ENCODE measurements at places on chromosomes 6 and 20. TPM values are rescaled to one million over a fixed set of nuclear protein-coding genes. Genes with fewer than 3 reads are reported as not detected.

- peaks cover 2% of the 10 kb centered on the region for H3K36me3 ChIP-seq
- peaks cover 10% of the 10 kb centered on the region for H3K4me1 ChIP-seq
- DNase-seq: no peak
These were observed 53.3 kb downstream of the MYO6 start for GRCh38 chr6:75802366-75802765.

DNA sequence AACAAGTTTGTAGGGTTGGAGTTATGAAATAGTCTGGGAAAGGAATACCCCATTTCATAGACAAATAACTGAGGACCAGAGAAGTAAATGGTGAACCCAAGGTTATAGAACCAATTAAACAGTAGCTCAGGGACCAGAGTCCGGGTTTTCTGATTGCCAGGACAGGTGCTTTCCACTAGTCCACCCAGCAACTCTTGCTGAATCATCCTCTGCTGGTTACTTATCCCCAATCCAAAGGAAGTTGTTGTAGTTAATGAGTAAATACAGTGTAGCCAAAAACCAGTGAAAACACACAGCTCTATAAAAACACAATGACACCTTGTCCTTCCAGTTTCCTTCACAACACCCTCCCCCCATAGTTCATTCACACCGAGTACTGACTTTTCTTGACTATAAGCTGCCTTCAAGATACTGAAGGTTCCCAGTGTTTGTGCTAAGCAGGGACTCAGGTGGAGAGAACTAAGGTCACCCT, 766 bp upstream of the TINAG start:
- H3K27me3 ChIP-seq: no peaks in the 10 kb centered on the region
- no peaks in the 10 kb centered on the region for H3K4me1 ChIP-seq
- DNase-seq: no peak
- H3K4me3 ChIP-seq: no peak overlapping the region
- H3K27ac ChIP-seq: no peak overlapping the region
- H3K36me3 ChIP-seq: no peaks in the 10 kb centered on the region

DNA sequence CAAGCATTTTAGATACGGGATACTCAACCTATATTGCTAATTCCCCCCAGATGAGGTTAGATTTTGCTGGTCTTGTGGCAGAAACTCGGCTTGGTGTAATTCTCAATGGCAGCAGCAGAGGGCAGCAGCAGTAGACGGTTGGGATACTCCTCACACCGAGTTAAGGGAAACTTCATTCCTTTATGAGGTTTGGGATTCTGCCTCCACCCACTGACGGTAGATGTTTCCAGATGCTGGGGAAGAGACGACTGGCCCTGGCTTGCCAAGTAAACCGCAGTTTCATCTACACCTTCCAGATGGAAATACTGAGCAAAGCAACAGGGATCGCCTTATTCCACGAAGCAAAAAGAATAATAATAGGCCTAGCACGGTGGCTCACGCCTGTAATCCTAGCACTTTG, 8.2 kb upstream of the TBC1D7 start:
- peak; percentile 92 for DNase-seq
- H3K27ac ChIP-seq: no peak overlapping the region
- no peak overlapping the region for H3K4me3 ChIP-seq

DNA sequence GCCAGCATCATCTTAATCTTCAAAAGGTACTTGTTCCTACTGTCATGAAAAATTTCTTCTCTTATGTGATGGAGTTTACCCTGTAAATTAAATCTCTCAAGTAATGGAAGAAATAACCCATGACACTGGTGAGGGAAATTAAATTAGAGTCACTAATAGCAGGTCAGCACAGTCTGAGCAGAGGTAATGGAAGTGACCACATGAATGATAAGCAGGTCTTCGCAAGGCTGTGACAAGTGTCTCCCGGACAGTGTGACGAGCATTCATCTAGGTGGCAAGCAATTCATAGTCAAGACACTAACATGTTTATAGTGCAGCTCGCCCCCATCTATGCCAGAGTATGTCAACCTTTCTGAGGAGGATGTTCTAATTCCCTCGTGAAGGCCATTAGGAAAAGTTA, 249.2 kb downstream of the FRK start:
- H3K27me3 ChIP-seq: no peaks in the 10 kb centered on the region
- no peaks in the 10 kb centered on the region for H3K36me3 ChIP-seq
- H3K27ac ChIP-seq: no peak overlapping the region
- H3K4me3 ChIP-seq: no peak overlapping the region
- no peak for DNase-seq
- no peaks in the 10 kb centered on the region for H3K4me1 ChIP-seq

DNA sequence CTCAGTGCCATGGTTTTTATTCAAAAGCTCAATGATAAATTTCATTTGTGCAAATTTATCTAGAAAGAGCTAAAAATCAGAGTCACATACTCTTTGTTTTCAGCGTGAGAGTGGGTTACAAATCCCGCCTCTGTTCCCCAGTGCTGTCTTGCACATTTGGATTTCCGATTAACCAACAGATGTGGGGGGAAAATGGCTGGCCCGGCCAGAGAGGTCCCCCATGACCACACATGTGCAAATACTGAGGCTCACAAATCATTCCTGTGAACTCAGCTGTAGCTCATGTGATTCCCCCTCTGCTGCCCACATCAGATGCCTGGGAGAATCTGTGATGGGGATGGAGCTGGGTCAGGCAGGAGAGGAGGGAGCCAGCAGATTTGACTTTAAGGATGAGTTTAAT, 168.7 kb downstream of the PAX1 start:
- no peak for DNase-seq
- H3K27ac ChIP-seq: no peak overlapping the region
- no peaks in the 10 kb centered on the region for H3K27me3 ChIP-seq

GRCh38 chr6:139881236-139881635, 506.8 kb upstream of the CITED2 start:
- no peak for DNase-seq
- H3K27me3 ChIP-seq: no peaks in the 10 kb centered on the region
- H3K27ac ChIP-seq: peak overlapping the region; percentile 20
- H3K36me3 ChIP-seq: no peaks in the 10 kb centered on the region
- no peak overlapping the region for H3K4me3 ChIP-seq
- peaks cover 48% of the 10 kb centered on the region for H3K4me1 ChIP-seq

DNA sequence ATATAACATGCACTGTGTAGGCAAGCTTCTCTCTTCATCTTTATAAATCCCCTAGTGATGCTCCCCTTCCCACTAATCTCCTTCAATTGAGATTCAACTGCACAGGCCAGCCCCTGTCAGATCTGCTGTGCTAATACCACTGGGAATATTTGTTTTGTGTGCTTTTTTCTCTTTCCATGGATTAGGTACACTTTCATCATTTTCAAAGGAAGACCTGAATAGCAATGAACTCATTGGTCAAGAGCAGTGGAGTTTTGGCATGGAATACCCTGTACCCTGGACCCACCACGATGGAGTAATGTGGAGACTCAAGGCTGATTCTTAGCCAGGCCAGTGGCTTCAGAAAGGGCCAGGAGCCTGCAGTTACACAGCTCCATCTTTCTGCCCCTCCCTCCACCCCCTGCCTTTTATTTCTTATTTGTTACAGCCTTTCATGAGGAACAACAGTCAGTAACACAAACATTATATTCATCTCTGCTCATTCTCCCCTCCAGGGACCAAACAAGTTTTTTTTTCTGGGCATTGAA, 75.4 kb upstream of the KCNG1 start:
- no peak overlapping the region for H3K27ac ChIP-seq
- no peak overlapping the region for H3K4me3 ChIP-seq
- DNase-seq: no peak
- no peaks in the 10 kb centered on the region for H3K36me3 ChIP-seq
- H3K27me3 ChIP-seq: peaks cover 51% of the 10 kb centered on the region

DNA sequence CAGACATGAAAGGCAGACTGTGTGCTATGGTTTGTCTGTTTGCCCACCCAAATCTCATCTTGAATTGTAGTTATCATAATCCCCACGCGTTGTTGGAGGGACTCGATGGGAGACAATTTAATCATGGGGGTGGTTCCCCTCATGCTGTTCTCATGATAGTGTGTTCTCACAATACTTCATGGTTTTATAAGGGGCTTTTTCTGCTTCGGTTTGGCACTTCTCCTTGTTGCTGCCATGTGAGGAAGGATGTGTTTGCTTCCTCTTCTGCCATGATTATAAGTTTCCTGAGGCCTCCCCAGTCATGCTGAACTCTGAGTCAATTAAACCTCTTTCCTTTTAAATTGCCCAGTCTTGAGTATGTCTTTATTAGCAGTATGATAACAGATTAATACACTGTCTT, 47.2 kb upstream of the MICB start:
- H3K27ac ChIP-seq: no peak overlapping the region
- H3K4me1 ChIP-seq: peaks cover 2% of the 10 kb centered on the region
- peaks cover 5% of the 10 kb centered on the region for H3K36me3 ChIP-seq
- H3K27me3 ChIP-seq: peaks cover 51% of the 10 kb centered on the region
- no peak overlapping the region for H3K4me3 ChIP-seq

- no peaks in the 10 kb centered on the region for H3K27me3 ChIP-seq
- peaks cover 20% of the 10 kb centered on the region for H3K4me1 ChIP-seq
- DNase-seq: no peak
- H3K4me3 ChIP-seq: no peak overlapping the region
- H3K27ac ChIP-seq: no peak overlapping the region
These were observed 172.5 kb upstream of the KCNK16 start for GRCh38 chr6:39494998-39495397.

DNA sequence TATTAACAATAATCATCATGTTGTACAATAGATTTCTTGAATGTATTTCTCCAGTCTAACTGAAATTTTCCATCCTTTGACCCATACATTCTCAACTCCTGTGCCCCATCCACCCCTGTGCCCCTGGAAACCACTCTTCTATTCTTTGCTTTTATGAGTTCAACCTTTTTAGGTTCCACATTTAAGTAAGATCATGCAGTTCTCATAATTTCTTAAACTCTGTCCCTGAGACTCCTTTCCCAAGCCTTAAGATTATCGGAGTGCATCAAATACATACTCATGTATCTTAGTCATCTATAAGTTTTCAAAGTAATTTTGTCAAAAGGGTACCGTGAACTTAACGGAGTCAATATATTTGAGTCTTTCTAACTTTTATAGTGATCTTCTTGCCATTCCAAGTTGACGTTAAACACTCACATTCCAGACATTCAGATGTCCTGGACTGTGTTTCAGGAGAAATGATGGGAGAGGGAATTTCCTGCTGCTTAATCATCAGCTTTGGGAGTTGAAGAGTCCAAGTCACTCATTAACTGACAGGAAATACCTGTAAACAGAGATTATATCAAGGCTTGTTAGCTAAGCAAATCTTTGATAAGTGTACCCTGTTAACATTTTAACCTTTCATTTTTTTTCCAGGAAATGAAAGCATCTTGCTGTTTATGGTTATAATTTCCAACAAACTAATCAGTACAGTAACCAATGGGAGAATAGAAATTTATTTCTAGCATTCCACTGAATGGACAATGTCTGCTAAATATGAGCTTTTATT, 73.3 kb downstream of the ADGRG6 start:
- peaks cover 12% of the 10 kb centered on the region for H3K4me1 ChIP-seq
- no peaks in the 10 kb centered on the region for H3K36me3 ChIP-seq
- no peak overlapping the region for H3K4me3 ChIP-seq
- no peak for DNase-seq

GRCh38 chr6:16471222-16471909, 233.0 kb downstream of the GMPR start:
- DNase-seq: no peak
- H3K27ac ChIP-seq: peak overlapping the region; percentile 63
- H3K4me3 ChIP-seq: no peak overlapping the region
- H3K4me1 ChIP-seq: peaks cover 37% of the 10 kb centered on the region
- peaks cover 7% of the 10 kb centered on the region for H3K36me3 ChIP-seq

DNA sequence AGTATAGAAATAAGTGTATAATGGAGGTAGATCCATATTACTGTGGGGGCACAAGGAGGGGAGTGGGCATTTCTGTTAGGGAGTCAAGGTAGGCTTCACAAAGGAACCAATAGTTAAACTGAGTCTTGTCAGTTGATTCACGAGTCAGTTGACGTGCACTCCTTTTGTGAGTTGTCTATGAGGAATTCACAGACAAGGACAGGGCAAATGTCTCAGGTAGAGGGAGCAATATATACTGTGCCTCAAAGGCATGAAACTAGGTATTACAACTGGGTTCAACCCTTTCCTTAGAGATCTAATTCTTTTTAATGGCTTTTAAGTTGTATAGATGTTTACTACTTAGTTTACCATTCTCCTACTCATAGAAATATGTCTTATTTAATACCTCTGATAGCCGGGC, 11.0 kb downstream of the TMEM14C start:
- H3K4me1 ChIP-seq: peaks cover 23% of the 10 kb centered on the region
- H3K27me3 ChIP-seq: no peaks in the 10 kb centered on the region
- H3K36me3 ChIP-seq: peaks cover 20% of the 10 kb centered on the region

DNA sequence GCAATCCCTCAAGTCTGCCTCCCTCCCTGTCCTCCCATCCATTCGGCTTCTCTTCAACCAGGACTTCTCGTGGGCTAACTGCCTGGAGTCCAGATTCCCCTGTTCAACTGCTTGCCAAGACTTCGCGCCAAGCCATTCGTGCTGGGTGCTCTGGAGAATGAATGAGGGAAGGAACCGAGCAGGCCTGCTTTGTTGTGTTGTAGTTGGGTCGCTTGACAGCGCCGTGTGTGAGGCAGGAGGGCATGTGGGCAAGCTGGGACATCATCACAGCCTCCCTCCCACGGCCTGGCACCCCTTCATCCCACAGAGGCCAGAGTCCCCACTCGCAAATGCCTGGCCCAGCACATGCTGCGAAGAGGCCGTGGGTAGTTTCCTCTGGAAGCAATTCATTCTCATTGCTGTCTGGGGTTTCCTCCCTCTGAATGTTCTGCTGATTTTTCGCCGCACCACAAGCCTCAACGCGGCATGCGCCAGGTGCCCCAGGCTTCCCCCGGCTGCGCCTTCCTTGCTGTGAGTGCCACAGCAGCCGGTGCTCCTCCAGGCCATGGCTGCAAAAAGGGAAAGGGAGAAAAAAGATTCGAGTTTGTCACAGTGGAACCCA, 336.0 kb downstream of the QKI start:
- H3K36me3 ChIP-seq: no peaks in the 10 kb centered on the region
- no peak overlapping the region for H3K4me3 ChIP-seq
- no peak for DNase-seq
- H3K27ac ChIP-seq: no peak overlapping the region

DNA sequence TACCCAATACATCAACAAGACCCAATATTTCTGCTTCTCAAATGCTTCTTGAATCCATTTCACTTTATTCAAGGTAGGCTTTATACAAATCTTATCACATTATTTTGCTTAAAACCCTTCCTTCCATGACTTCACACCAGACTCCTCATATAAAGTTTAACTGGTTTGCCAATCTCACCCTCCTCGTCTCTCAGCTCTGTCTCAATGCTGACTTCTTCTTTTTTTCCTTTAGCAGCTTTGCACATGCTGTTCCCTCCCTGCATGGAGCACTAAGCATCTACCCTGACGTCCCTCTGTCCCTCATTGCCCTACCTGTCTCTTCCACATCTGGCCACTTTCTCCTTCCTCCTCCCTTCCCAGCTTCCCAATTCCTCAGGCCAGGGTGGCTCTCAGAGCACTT, 31.4 kb downstream of the KCNK17 start:
- H3K27me3 ChIP-seq: peaks cover 4% of the 10 kb centered on the region
- no peak overlapping the region for H3K27ac ChIP-seq
- no peak for DNase-seq
- no peaks in the 10 kb centered on the region for H3K36me3 ChIP-seq

The TUBB2A gene
- total RNA-seq: 92.3 TPM

The MLN gene
- total RNA-seq: not detected

The PLA2G7 gene
- total RNA-seq: not detected

The SLC24A3 gene
- total RNA-seq: 0.11 TPM

Data from osteocyte (in vitro differentiated cells).